G401 (cell line): ENCODE measurements at places on chromosomes 7 and 10. TPM values are rescaled to one million over a fixed set of nuclear protein-coding genes. Genes with fewer than 3 reads are reported as not detected.

The C7orf33 gene
- total RNA-seq = not detected in 2 replicates

The SKIDA1 gene
- total RNA-seq = 22.3 and 22.8 TPM in 2 replicates

The GCK gene
- not detected in 2 replicates for total RNA-seq

The KCNIP2 gene
- not detected in 2 replicates for total RNA-seq

The TRPV6 gene
- total RNA-seq = not detected in 2 replicates

The ZNF117 gene
- total RNA-seq = 1.3 and 3.1 TPM in 2 replicates

The TAS2R3 gene
- total RNA-seq = not detected in 2 replicates

The PON1 gene
- not detected in 2 replicates for total RNA-seq

The TAS2R5 gene
- 0.12 TPM in 1 of 2 replicates, not detected in the other for total RNA-seq

The CYP3A7 gene
- not detected in 2 replicates for total RNA-seq

The GOT1 gene
- 14.8 and 18.0 TPM in 2 replicates for total RNA-seq

The ANXA8L1 gene
- not detected in 2 replicates for total RNA-seq

The RASA4 gene
- total RNA-seq = 4.3 and 9.4 TPM in 2 replicates

The RELN gene
- total RNA-seq = 0.03 TPM in 1 of 2 replicates, not detected in the other

The SPDYE2B gene
- not detected in 2 replicates for total RNA-seq

The LSM8 gene
- 44.9 and 80.9 TPM in 2 replicates for total RNA-seq

The TECTB gene
- not detected in 2 replicates for total RNA-seq

The GUSB gene
- 62.1 and 63.7 TPM in 2 replicates for total RNA-seq
